ENCODE measurements at places on chromosomes 11 and 22. TPM values are rescaled to one million over a fixed set of nuclear protein-coding genes. Genes with fewer than 3 reads are reported as not detected.

Gene HEPHL1
- total RNA-seq: under 0.01 TPM

Gene LRP5
- 9.4 TPM for total RNA-seq

Gene SLC22A25
- total RNA-seq: not detected

Gene KCNK7
- total RNA-seq: not detected

Gene TREH
- total RNA-seq: not detected

Gene CRYBA4
- total RNA-seq: not detected

Data from placental epithelial cell (primary cell).